ENCODE measurements at places on chromosomes 12 and 14. TPM values are rescaled to one million over a fixed set of nuclear protein-coding genes. Genes with fewer than 3 reads are reported as not detected.

DNA sequence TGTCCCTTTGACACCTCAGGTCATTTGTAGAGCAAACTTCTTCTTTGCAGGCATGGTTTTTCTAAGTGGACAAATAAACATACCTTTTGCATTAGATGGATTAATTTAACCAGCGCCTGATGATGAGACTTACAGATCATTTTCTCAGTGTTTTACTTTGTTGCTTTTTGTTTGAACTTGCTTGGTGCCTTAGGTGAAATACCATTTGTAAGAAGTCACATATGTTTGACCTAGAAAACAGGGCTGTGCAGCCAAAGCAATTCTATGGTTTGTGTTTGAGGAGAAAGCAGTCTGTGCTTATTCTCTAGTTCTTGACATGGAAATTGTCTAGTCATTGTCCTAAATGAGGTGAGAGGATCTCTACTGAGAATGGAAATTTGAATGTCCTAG, 111.1 kb downstream of the DIP2B start:
- DNase-seq, result no peak

GRCh38 chr14:37992499-37992898, 215.2 kb upstream of the SSTR1 start:
- DNase-seq, result no peak

GMPR2 gene
- 43.6 TPM for total RNA-seq

- DNase-seq, result peak; percentile 15
Measured at GRCh38 chr14:100305324-100306100, 732 bp downstream of the SLC25A29 start.

DNA sequence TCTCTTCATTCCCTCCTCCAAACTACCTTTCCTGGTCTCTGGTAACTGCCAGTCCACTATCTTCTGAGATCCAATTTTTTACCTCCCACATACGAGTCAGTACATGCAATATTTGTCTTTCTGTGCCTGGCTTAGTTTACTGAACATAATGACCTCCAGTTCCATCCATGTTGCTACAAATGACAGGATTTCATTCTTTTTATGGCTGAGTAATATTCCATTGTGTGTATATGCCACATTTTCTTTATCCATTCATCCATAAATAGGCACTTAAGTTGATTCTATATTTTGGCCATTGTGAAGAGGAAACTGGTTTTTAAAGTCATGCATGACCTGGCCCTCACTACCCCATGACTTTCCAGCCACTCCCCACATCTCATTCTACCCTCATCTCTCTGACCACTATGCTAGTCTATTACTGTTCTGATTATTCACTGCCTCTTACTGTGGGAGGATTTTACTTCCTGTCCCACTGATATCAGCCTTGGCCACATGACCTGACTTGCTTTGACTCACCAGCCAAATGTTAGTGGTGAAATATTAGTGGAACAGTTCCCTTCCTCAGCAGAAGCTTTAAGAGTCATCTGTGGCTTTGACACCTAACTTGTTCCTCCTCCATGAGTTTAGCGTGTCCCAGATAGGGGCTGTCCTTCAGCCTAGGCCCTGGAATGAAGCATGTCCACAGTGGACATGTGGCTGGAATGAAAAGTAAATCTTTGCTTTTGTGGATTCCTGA, 52.2 kb downstream of the GOLGA5 start:
- DNase-seq, result no peak

DNA sequence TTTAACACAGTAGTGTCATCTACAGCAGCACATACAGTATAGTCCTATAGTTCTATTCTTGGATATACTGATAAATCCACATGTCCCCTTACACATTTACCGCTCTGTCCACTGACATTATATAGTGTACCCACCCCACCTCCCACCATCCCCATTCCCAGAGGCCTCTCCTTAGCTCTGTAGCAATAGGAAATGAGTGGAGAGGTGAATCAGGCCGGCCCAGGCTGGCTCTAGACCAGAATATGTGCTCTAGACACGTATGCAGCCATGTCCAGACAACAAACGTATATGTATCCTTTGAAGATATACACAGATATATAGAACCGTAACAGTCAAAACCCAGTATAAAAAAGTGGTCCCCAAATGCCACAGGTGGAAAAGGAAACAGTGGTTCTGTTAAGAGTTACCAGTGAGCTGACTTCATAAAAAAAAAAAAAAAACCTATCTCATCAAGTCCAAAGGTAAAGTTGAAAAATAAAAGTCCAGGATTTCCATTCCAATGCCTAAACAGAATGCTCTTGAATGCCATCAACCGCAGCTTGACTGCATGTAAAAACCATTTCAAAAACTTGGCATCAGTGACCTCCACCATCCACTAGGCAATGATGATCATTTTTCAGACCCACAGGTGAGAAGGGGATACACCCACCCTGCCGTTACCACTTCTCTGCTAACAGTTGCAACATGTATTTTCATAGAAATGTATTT, 16.7 kb downstream of the EGLN3 start:
- DNase-seq, result no peak

GRCh38 chr14:28651148-28651547, 115.4 kb upstream of the FOXG1 start:
- DNase-seq, result no peak

IFNG-AS1 gene
- 0.95 TPM for total RNA-seq

CPM gene
- 1.9 TPM for total RNA-seq

SSTR1 gene
- not detected for total RNA-seq

DNA sequence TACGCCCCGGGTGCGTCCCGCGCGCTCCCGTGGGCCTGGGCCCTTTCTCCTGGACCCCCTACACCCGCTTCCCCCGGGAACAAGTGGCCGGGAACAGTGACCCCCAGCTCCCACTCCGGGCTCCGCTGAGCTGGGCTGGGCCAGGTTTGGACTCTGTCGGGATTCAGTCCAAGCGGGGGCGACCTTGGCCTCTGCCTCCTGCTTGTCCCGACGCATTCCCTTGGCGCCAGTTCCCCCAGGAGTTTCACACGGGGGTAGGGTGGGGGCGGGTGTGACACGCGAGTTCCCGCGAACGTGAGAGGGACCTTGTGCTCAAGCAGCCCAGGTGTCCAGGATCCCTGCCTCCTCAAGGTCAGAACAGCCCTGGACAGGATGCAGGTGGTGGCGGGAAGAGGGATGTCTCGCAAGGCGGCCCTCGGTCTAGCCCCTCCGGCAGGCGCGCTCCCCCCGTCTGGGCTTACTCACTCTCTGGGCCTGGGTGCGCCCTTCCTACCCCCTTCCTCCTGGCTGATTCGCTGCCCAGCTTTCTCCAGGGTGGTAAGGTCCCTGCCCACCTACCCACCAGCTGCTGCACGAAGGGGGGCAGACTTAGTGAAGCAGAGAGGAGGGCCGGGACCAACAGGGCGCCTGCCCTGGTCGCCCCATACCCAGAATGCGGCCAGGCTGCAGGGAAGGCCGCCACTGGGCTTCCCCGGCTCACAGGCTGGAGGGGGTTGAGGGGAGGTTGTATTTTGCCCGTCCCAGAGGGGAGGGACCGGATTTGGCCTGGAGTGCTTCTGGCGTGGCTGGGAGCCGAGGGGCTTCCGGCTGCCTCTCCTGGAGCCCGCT, 862 bp downstream of the CRIP2 start:
- DNase-seq, result no peak

GRCh38 chr14:95943699-95944098, 67.1 kb downstream of the TUNAR start:
- no peak for DNase-seq

SVOP gene
- not detected for total RNA-seq

NEUROD4 gene
- total RNA-seq, result not detected

- DNase-seq, result no peak
Measured at GRCh38 chr12:108190529-108190928, 61.4 kb downstream of the WSCD2 start.

GRCh38 chr14:68797121-68797670, 4.3 kb upstream of the ZFP36L1 start:
- no peak for DNase-seq

DNA sequence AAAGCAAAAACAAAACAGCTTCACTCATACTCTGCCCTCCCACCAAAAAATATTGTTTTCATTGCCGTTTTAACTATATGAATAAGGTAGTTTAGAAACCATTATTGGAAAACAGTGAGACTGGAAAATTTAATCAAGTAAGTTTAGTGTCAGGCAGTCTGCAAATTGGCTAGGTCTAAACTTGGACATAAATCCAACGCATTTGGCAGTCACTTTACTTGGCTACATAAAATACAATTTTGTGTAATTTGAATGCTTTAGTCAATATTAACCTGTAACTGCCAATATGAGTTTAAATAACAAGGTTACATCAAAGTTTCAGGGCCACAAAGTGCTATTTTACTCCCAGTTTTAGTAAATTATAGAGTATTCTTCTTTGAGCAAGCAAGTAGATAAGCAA, 202.3 kb upstream of the SLC38A2 start:
- DNase-seq, result no peak

GRCh38 chr12:91892081-91892855, 253.4 kb downstream of the BTG1 start:
- DNase-seq, result no peak

GRCh38 chr14:104509673-104510072, 69.9 kb upstream of the C14orf180 start:
- no peak for DNase-seq

DNA sequence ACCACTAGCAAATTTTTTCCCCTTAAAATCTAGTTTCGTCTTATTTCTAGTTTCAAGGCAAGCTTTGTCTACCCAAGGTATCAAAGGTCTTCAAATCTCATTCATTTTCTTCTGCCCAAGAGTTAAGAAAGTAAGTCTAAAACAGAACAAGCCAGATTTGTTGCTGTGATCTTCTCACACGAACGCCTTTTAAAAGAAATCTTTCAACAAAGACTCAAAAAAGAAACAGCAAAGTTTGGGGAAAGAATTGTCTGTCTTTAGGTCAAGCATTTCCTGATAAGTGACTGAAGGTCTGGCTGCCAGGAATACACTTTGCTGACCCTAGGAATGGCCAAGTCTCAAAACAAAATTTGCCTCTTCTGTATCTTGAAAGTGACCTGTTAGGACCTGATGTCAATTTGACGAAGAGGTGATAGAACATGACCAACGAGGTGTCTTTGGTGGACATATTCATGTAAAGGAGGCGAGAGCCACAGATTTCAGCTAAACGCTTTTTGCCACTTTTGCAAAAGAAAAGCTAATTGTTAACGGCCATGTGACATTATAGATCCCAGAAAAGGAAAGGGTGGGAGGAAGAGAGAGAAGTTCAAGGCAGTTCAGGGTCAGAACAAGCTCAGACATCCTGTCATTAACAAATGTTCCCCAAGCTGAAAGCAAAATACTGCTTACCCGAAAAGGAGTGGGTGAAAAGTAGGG, 1.7 kb downstream of the CDK17 start:
- no peak for DNase-seq

GRCh38 chr12:5102261-5102789, 58.6 kb downstream of the KCNA5 start:
- DNase-seq, result no peak

GRCh38 chr12:108335349-108336119, 3.6 kb downstream of the CMKLR1 start:
- DNase-seq, result no peak

LALBA gene
- not detected for total RNA-seq

DNA sequence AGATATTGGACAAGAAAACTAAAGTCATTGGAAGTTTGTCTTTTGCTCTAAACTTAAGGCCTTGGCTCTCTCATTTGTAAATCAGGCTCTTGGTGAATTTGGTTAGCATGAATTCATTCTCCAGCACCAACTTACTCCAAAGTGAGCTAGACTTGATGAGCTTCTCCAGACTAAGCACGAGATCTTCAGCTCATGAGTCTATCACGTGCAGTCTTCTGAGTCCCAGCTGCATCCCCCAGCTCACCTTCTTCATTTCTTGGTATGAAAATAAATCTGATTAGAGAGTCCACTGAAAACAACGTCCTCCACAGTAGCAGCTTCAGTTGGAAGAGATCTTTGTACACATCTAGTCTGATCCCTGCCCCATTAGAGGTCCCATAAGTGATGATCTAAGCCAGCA, 52.5 kb upstream of the DDX11 start:
- no peak for DNase-seq

ASB2 gene
- 98.0 TPM for total RNA-seq

GRCh38 chr12:106070147-106070546, 68.6 kb downstream of the NUAK1 start:
- no peak for DNase-seq

DNA sequence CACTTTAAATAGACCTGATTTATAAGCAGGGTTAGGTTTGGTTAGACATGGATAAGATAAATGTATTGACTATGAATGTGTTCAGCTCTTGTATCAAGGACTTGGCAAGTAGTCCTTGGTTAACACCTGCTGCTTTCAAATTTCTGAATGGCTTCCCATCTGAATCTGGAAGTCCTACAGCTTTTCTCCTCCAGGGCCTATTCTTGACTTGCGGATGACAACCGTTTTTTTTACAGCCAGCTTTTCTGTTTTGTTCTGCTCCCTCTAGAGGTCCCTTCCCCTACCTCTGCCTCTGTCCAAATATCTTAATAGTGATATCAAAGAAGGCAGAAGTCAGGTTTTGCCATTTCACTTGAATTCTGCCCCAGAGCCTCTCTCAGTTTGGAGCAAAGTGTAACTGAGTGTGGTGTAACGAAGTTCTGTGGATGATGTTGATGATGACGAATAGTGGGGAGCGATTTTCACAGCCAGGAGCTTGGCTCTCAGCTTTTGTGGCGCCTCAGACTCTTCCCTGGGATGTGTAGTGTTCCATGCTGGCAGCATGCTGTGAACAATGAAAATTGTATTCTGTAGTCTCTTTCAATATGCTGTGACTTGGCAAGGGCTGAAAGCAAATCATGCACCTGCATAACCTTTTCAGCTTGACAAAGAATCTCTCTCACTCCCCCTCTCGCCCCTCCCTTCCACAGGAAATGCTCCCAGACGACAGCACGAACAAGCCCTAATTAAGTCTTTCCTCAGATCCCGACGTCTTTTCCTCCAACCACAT, 5.0 kb upstream of the SLC4A8 start:
- no peak for DNase-seq

GRCh38 chr14:79284621-79285020, 926.7 kb downstream of the DIO2 start:
- no peak for DNase-seq

DNA sequence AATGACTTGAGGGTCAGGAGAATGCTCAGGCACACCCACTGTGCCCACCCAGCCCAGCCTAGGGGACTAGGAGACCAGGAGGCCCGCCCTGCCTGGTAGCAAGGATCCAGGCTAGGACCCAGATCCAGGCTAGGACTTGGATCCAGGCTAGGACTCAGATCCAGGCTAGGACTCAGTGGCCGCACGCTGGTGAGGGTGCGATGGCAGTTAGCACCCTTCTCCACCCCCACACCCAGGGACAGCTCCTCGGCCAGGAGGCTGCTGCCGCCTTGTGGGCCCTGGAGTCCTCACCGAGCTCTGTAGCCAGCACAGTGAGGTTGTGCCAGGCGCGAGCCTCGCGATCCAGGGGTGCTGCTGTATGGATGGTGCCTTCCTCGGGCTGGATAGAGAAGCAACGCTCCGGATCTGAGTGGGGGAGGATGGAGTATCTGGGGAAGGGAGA, 5.1 kb downstream of the CDH24 start:
- no peak for DNase-seq
